ENCODE measurements at places on chromosomes 3 and 15.
A peak's percentile ranks its signal among the peaks of the same experiment; 100 is the strongest.

- DNase-seq, result no peak
Observed at GRCh38 chr15:73033611-73034010, 18.7 kb upstream of the NEO1 start.

GRCh38 chr3:142263112-142263511 lies 37.7 kb upstream of the GK5 start:
- no peak for DNase-seq

- DNase-seq, result no peak
Observed at GRCh38 chr3:69126999-69127398, 4.6 kb upstream of the LMOD3 start.

DNA sequence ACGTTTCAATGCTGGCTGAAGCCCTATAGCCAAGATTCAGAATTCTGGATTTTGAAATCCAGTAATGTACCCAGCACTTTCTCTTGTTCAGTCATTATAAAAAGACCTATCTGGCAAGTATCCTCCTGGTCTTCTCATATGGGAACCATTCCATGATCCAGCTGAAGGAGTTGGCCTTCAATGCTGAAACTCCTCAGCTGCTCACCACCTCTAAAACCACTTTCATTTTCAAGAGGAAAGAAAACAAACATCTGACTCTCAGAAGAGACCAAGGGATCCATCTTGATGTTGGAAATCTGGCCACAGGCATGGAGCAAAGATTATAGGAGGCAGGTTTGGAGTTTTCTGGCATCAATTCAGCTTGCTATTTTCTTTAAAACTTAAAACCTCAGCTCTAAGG lies 235.4 kb downstream of the FMN1 start:
- DNase-seq, result no peak

DNA sequence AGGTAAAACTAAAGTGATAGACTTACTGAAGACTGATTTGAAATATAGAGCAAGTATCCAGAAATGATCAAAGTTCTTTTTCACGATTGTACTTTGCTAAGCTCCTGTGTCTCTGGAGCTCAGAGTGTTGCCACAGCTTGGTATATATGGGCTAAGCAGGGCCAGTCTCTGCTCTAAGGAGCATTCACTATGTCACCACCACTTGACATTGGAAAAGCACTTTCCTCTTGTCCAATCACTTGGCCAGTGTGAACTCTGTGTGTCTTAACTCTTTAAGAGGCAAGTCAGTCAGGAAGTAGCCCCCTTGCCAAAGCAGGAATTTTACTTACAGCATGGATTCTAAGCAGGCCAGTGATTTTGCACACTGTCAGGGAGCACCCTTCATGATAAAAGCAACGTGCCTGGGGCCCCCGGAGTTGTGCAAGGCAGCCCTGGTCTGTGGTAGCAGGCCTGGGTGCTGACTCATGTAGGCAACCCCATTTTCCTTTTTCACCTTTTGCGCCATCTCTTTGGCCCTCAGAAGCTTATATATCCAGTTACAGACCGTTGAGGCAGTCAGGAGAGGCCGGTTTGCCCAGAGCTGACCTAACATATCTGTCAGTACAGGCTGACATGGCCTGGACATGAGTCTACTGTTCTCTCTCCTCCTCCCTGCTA lies 73.0 kb downstream of the HCN4 start:
- no peak for DNase-seq

DNA sequence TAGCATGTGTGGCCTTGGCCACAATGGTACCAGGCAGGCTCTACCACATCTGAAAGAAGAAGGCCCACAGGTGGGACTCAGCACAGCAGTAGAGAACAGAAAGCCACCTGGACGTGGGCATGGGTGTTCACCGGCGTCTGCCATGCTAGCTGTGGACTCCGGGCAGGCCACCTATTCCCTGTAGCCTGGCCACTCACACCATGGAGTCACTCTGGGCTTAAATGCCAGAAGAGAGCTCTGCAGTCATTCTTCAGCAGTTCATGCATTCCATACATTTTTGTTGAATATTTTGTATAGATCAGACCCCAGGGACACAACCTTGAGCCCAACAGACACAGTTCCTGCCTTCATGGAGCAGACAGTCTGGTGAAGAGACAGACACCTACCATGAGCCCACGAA lies 138.6 kb downstream of the SRGAP3 start:
- DNase-seq, result no peak

DNA sequence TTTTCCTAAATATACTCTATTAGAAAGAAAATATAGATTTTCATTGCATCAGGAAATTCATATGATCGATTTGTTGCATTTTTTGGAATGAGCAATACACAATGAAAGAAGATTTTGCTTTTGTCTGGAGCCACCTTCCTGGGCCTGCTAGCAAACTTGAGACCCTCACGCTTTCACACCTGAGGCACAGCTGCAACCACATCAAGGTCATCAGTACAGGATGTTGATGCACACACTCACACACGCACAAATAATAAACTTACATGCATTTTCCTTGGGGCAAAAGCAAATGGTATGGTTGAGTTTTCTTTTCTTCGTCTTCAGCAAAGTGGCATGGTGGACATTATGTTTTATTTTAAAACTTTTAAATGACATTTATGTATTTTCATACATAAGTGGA lies 64.8 kb upstream of the SATB1 start:
- peak; percentile 37 for DNase-seq

- no peak for DNase-seq
Observed at GRCh38 chr15:55654561-55655031, 66.5 kb upstream of the PYGO1 start.

- DNase-seq, result no peak
Observed at GRCh38 chr3:173066044-173067004, 74.7 kb downstream of the SPATA16 start.

DNA sequence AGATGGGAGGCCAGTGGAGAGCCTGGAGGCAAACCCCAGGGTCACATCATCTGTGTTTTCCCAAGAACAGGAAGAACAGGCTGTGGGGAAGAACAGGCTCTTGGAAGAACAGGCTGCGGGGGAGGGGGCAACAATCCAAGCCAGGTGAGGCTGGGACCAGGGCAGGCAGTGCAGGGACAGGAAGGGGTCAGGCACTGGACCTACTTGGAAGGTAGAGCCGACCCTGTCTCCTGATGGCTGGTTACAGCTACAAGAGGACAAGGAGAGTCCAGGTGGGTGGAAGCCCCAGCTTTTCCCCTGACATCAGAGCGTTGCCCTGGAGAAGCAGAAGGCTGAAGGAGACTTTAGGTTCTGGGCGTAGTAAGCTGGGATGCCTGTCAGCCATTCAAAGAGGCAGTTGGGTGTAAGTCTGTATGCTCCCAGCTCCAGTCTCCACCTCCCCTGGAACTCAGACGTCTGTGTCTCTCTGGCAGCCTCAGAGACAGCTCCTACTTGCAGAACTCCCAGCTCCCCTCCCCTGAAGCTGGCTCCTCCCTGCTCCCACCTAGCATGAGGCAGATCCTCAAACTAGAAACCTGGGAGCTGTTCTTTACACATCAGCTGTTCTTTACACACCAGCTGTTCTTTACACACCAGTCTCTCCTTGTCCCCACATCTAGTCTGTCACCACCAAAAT lies 130.9 kb downstream of the DNAJB8 start:
- no peak for DNase-seq

DNA sequence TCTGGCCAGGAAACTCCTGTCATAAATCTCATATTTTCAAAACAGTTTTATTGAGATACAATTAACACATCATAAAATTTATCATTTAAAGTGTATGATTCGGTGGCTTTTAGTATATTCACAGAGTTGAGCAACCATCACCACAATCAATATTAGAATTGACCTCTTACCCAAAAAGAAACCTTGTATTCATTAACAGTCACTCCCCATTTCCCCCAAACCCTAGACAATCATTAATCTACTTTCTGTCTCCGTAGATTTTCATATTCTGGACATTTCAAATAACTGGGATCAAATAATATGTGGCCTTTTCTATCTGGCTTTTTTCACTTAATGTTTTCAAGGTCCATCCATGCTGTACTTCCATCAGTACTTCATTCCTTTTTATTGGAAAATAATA lies 145.7 kb upstream of the RORA start:
- no peak for DNase-seq

- no peak for DNase-seq
Observed at GRCh38 chr15:54789376-54789775, 407.4 kb downstream of the RSL24D1 start.

DNA sequence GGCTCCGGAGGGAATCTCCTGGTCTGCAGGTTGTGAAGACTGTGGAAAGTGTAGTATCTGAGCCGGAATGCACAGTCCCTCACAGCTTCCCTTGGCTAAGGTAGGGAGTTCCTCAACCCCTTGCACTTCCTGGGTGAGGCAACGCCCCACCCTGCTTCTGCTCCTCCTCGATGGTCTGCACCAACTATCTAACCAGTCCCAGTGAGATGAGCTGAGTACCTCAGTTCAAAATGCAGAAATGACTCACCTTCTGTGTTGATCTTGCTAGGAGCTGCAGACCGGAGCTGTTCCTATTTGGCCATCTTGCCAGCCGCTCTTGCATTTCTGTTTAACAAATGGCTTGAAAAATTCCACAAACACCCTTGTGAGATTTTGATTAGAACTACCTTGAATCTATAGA lies 156.1 kb downstream of the STXBP5L start:
- no peak for DNase-seq

DNA sequence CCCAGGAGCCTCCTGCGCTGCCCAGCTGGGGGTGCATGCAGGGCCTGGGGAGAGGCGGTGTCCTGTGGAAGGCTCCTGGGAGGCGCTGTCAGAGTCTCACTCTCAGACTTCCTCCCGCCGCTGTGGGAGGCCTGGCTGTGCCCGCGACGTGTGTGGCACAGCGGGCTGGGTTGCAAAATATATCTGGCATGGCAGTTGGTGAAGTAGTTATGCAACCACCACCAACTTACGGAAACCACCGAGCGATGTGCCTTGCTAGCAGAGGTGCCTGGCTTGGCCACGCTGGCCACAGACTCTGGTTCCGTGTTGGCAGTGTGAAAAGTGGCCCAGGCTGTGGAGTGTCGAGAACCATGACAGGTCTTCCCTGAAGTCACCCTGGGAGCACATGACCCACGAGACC lies 30.6 kb upstream of the GATA2 start:
- DNase-seq, result no peak

Measured in CD4-positive, alpha-beta T cell treated with Interleukin-12 subunit alpha and Interleukin-12 subunit beta, for 1 hour (primary cell).